ENCODE measurements at places on chromosomes 16 and 17. TPM values are rescaled to one million over a fixed set of nuclear protein-coding genes. Genes with fewer than 3 reads are reported as not detected.

The HNF1B gene
- not detected for total RNA-seq

The ASIC2 gene
- total RNA-seq = not detected

The C17orf50 gene
- not detected for total RNA-seq

The RPL23 gene
- total RNA-seq = 1,591 TPM

The PDIA2 gene
- not detected for total RNA-seq

The GHDC gene
- total RNA-seq = 23.6 TPM

The KIF2B gene
- total RNA-seq = not detected

All from bladder microvascular endothelial cell (primary cell).